ENCODE measurements at places on chromosomes 3 and 15.

DNA sequence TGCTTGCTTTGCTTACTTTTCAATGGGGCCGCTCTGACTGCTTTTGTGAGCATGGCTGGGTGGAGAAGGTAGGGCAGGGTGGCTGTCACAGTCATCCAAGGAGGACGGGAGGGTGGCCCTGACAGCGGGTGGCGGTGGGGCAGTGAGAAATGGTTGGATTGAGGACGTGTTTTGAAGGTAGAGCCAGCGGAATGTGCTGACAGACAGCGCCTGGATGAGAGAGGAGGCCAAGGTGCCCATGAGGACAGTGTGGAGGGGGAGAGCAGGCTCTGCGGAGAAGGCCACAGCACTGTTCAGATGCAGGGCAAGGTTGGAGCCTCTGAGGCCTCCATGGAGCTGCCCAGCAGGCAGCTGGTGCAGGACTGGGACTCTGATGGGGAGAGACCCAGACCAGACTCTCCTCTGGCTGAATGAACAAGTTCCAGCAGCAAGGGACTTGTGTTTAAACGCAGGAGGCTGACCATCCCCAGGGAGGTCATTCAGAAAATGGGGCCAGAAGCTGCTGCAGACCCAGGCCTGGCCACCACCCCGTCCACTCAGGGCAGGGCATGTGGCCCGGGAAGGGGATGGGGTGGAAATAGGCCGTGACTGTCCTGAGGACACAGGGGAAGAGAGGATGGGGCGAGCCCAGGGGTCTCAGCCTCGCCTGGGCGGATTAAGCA is 120.3 kb upstream of the PRR20G start:
- DNase-seq = no peak

GRCh38 chr3:71247221-71247957 is 336.1 kb downstream of the FOXP1 start:
- no peak for DNase-seq

DNA sequence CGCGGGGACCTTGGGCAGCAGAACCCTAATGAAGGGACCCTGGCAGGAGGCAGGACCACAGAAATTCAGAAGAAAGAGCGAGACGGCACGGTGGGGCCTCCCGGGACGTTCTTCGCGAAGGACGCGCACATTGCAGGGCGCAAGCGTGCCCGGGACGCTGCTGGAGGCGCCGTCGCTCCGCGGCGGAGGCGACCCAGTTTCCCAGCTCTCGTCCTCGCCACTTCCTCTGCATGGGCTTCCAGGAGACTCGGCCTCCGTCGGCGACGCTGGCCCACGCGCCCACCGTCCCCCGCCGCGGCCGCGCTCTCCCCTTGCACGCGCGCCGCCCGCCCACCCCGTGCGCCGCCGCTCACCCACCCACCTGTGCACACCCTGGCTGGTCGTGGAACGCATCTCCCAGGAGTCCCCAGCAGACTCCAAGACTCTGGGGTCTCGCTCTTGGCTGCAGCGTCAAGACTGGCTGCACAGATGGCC is 31.8 kb upstream of the SMAD3 start:
- no peak for DNase-seq

- DNase-seq = no peak
Observed at GRCh38 chr15:57436961-57437360, 60.7 kb downstream of the CGNL1 start.

- no peak for DNase-seq
Observed at GRCh38 chr15:99131441-99132023, 26.7 kb downstream of the SYNM start.

GRCh38 chr3:19540464-19540863 is 392.2 kb downstream of the KCNH8 start:
- no peak for DNase-seq

DNA sequence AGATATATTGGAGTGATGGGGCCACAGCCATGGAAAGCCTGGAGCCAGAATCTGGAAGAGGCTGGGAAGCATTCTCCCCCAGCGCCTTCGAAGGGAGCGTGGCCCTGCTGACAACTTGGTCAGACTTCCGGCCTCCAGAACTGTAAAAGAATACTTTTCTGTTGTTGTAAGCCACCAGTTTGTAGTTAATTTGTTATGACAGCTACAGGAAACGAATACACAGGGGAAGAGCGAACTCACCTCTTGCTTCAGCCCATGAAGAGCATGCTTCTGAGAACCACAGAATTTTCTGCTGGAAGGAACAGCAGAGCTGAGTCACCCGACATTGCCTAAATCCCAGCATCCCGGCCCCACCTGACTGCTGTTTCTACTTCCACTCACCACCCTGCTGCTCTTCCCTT is 501.7 kb downstream of the SHQ1 start:
- no peak for DNase-seq

- DNase-seq = no peak
Observed at GRCh38 chr3:146283781-146284445, 33.0 kb upstream of the PLSCR4 start.

- peak; percentile 37 for DNase-seq
Observed at GRCh38 chr15:79853492-79854328, 43.1 kb downstream of the MTHFS start.

GRCh38 chr3:12638105-12638504 is 25.8 kb downstream of the RAF1 start:
- DNase-seq = no peak
